ENCODE measurements at places on chromosomes 11 and 22.

DNA sequence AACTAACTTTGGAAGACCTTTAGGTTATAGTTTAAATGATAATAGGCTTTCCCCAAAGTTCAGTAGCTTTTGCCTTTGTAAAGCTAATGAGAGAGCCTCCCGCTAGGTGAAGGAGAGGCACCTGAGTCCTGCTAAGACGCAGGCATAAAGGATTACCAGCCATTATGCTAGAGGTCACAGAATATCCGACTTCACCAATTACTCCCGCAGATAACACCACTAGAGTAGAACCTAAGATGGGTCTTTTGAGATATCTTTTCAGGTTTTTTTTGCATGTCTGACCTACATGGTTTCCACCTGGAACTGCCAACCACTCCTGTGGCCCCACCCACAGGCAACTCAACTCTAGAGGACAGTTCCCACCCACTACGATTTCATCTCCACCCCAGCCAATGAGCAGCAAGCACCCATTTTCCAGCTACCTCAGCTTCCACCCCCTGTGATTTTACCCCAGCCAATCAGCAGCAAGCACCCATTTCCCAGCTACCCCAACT, 314.3 kb downstream of the BRD1 start:
- no peak for DNase-seq

- no peak for DNase-seq
Observed at GRCh38 chr22:50282361-50283155, 12.4 kb upstream of the MAPK11 start.

DNA sequence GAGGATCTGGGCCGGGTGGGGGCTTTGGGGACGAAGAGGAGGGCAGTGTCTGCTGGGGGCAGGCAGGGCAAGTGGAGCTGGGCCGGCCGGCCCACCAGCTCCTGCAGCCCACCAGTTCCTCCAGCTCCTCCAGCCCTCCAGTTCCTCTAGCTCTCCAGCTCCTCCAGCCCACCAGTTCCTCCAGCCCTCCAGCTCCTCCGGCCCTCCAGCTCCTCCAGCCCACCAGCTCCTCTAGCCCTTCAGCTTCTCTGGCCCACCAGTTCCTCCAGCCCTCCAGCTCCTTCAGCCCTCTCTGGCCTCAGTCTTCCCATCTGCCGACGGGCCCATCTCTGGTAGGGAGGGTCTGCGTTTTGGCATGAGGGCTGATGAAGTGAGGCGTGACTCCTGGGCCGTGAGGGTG, 9.2 kb upstream of the CCDC188 start:
- DNase-seq = no peak

DNA sequence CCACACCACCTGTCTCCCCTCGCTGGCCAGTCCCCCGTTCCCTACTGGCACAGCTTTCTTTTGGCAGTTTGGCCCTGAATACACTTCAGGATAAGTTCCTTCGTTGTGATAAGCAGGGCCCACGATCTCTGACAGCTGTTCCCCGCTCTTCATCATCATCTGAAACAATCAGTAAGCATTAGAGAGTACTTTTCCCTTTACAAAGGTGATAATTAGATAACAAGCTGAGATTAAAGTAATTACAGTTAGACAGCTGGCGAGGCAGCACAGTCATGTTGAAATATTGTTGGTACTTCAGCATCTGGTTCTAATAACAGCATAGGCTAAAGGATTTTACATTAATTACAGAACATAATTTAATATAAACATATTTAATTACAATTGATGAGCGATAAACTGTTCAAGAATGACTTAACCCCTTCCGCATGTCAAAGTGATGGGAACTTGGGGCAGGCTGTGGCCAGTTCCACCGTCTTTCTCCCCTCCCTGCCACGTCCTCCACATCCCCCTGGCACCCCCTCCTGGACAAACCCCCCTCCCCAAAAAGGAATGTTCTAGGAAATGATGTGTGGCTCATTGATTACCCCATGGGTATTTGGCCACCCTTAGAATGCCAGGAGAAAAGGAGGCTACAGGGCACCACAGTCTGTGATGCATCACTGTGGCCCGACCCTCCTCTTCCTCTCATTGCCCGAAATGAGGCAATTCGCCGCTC, 134.9 kb downstream of the RCN1 start:
- DNase-seq = no peak

DNA sequence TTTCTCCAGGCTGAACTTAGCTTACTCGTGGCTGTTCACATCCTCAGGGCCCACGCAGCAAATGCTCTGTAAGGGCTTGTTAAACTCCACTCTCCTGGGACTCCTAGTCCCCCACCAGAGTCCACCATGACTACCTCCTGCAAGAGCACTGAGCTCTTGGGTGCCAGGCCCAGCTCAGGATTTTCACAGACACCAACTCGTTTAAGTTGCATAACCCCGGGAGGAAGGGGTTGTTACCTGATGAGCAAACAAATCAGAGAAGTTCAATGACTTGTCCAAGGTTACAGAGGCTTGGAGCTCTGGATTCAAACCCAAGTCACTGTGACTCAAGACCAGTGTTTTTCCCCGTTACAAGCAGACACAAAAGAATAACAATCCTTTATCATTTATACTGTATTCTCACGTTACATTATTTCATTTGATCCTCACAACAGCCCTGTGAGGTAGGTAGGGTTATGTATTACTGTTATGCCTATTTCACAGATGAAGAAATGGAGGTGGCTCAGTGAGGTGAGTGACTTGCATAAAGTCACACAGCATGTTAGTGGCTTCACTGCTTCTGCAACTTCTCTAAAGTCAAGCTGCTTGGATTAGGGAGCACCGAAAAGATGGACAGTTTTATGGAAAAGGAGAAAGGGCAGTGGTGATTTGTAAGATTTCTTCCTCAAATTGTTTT, 17.4 kb downstream of the KCTD21 start:
- DNase-seq = no peak

DNA sequence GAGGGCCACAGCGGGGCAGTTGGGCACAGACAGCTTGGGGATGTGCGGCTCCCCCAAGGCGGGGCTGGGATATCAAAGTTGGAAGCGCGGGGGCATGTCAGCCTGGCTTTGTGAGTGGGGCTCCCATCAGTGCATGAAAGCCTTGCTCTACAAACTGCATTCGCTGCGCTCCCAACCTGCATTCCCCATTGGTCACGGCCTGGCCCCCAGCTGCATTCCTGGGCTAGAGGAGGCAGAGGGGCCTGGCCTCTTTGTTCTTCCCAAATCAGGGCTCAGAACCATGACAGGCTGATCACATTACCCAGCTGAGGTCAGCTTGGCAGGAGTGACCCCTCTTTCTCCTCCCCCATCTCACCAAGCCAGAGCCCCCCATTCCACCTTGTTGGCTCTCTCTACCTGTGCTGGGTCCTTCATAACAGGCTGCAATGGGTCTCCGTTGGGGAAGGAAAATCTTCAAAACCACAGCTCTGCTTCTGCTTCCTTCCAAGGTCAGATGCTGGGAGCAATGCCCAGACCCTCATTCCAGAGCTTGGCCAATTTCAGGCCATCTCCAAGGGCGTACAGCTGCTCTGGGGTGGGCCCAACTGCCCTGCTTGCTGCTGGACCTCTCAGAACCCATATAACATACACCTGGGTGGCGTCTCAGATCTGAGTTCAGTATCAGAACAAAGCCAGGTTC, 38.7 kb upstream of the CDON start:
- no peak for DNase-seq

- DNase-seq = no peak
Observed at GRCh38 chr11:111365722-111366559, 13.1 kb downstream of the POU2AF1 start.

DNA sequence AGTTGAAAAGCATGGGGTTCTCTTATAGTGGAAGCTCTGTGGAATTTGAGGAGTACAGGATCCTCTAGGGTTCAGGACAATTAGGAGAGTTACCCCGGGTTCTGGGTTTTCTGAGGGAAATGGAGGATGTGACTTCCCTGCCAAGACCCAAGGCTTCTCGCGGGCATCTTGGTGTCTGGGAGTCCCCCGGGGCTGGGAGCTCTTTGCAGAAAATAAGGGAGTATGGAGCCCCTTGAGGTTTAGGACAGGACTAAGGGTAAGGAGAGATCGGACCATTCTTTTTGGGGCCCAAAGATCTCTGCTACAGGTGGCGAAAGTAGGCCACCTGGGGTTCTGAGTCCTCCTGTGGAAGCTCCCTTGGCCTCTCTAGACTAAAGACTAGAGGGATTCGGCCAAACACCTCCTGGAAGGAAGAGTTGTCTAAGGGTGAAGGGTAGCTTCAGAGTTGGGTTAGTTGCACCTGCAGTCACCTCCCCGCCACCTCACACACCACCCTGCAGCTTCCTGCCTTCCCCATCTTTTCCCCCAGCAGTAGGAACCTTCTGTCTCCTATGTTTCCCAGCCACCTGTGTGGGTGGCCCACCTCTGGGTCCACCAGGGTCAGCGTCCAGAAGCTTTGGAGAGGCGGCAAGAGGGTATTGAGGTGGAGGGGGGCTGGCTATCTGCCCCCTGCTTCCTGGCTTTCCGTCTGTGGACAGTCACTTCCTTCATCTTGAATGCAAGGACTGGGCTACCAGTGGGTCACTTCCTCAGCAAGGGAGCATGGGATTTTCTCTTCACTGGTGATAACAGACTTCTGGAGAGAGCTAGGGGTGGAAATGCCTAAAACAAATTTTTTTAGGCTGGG, 908 bp downstream of the LIMK2 start:
- DNase-seq = peak; percentile 11

DNA sequence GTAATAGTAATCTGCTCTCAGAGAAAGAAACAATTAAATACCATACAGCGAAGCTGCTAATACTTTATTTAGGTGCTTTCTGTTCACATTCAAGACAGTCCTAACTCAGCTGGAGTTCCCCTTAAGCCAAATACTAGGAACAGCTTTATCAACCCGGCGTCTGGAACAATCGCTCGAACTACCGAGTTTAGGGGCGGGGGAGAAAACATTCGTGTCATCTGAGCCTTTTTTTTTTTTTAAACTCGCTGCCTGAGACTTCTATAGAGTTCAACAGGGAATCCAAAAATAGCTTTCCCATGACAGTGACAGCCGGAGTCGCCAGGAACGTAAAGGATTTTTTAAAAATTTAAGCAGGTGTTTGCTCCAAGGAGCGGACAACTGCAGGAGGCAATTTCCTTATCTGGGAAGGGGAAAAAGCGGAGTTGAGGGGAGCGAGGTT, 852 bp downstream of the TRAF6 start:
- no peak for DNase-seq

DNA sequence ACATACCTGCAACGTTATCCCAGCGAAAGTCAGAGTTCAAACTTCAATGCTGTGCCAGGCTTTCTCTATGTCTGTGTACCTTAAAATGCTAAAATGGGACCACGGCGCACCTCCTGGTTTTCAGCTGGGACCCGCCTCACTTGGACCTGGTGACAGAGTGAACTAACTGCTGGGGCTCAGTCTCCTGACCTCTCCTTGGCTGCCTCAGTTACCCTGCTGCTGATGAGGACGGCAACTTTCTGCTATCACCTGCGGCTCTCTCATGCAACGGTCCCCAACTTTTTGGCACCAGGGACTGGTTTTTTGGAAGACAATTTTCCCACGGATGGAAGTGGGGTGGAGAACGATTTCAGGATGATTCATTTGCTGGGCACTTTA, 402.8 kb downstream of the BRD1 start:
- no peak for DNase-seq

GRCh38 chr11:11239959-11240358, 113.1 kb downstream of the CSNK2A3 start:
- DNase-seq = no peak

GRCh38 chr11:70813651-70814050, 415.3 kb downstream of the CTTN start:
- no peak for DNase-seq

DNA sequence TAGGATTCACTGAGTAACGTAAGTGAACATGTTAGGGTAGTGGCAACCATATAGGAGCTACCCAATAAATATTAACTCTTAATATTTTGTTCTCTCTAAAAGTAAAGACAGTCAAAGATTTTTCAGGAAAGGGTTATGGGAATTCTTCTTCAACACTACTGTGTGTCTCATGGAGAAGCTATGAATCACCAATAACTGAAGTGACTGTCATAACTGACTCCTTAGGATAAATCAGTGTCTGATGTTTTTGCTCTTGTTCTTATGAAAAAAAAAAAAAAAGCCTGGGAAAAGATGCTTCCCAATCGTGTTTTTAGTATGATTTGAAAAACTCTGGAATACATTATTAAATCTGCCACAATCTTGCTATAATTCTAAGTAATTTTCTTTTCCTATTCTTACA, 111.2 kb upstream of the CEP126 start:
- no peak for DNase-seq

DNA sequence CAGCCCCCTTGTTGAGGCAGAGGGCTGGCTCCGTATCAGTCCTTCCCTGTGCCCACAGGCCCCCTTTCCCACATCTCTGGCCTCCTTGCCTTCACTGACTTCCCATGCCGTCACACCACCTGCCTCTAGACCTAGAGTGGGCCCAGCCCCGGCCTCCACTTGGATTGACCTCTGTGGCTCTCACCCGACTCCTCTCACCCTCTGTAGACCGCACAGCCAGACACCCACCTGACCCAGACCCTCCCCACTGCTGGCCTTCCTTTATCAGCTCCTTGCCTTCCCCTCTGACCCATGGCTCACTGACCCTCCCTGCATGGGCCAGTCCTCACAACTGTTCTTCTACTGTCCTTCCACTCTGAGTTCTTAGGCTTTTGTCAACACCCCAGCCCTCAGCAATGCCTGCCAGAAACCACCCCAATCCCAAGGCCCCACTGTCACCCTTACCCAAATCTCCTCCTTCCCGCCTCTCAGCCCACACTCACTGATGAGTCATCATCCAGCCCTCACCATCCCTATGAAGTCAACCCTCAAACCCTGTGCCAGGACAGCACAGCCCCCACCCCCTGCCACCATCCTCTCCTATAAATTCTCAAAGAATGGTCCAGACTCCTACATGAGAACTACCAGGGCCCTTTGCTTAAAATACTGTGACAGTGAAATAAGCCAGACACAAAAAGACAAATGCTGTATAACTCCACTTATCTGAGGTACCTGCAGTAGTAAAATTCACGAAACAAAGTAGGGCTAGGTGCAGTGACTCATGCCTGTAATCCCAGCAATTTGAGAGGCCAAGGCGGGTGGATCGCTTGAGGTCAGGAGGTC, 53.4 kb downstream of the SCGB1A1 start:
- no peak for DNase-seq

DNA sequence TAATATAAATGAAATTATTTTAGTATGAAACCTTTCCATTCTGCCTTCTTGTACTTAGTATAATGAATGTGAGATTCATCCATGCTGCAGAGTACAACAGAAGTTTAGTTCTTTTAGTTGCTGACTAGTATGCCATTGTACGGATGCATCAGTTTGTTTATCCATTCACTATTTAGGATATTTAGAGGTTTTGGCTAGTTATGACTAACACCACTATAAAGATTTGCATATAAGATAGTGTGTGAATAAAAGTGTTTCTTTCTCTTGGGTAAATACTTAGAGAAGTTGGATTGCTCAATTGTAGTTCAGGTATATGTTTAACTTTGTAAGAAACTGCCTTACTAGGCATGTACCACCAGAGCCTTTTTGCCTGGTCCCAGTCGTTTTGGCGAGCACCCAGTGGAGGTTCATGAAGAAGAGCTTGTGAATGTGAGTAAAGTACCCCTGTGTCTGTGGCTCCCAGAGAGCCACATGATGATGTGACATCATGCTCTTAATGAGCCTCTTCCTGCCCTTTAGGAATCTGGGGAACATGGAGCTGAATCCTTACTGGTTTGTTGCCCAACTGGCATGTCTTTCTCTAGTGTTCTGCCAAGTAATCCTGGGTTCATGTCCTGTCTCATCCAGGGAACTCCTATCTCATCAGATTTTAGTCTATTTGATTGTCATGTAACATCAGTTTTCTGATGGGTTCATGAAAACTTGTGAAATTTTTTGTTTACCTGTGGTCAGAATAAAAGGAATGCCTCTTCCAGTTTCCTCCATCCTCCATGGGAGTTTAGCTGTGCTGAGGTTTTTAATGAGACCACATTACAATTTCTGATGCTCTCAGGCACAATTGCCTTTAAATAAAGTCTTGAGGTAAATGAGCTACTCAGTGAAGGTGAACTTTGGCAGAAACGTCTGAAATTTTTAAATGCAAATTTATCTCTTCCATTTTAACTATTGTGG, 234.8 kb downstream of the CASP12 start:
- DNase-seq = no peak
